ENCODE measurements at places on chromosomes 12 and 14.

DNA sequence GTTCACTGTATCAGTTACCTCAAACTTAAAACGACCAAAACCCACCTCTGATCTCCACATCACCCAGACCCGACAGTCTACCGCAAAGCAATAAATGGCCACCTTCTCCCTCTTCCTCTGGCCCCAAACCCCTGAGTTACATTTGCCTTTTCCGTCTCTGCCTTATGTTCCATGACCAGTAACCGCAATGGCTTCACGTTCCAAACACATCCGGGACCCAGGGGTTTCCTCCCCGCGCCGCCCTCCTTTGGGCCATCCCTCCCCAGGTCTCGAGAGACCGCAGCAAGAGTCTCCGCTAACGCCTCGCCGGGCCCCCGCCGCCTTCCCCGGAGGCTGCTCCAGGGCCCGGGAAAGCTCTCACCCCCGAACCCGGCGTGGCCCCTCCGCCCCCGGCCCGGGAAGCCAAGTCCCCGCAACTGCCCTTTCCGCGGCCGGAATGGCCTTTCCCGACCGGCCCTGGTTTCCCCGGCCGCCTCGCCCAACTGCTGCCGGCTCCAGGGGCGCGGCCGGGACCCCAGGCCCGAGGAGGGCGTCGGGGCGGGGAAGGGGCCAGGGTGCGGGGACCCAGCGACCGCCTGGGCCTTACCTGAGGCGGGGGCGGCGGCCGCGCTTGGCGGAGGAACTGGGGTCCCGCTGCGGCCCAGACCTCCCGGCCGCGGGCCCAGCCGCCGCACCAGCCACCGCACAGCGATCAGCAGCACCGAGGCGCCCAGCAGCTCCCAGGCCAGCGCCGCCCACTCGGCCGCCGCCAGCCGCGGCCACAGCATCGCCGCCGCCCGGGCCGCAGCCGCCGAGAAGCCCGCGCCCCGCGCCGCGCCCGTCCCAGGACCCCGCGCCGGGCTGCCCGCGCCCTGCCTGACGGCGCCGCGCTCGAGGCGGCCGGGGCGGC is at the start of gene ANKLE2:
Gene ANKLE2 (minus strand): TSS at position 801 of the 889 bp plus-strand sequence. CDS start 34 bp downstream, at position 767.
- DNase-seq, result peak; percentile 76

- no peak for DNase-seq
Observed at GRCh38 chr12:56330936-56331490, 2.8 kb downstream of the PAN2 start.

- DNase-seq, result no peak
Observed at GRCh38 chr12:110922652-110923051, 2.3 kb upstream of the MYL2 start.

DNA sequence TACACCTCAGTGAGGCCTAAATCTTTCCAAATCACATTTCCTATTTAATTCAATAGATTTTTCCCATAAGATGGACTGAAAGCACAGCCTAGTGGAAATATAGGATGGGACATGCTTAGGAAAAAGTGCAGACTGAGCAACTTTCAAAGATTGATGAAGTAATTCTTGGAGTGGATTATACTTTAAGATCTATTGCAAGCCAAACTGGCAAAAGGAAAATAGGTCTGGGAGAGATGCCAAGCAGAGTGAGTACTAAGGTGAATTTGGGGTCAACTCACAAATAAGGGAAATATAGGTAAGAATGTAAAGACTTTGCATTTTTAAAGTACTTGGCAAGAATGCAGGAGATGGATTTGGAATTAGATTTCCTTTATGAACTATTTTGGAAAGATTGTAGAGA is 170.2 kb upstream of the FOXG1 start:
- no peak for DNase-seq

DNA sequence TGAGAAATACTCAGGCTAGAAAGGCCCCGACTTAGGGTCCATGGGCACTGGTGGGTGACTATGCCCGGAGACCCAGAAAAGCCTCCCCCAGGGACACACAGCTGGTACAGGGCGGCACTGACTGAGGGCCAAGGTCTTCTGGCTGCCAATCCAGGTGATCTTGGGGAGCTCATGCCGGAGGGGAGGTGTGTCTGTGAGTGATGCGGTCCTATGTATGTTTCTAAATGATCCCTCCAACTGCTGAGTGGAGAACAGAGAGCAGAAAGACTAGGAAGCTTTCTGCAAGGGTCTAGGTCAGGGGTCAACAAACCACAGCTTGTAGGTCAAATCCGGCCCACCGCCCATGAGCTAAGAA is 391 bp downstream of the SERPINA4 start:
- DNase-seq, result no peak

DNA sequence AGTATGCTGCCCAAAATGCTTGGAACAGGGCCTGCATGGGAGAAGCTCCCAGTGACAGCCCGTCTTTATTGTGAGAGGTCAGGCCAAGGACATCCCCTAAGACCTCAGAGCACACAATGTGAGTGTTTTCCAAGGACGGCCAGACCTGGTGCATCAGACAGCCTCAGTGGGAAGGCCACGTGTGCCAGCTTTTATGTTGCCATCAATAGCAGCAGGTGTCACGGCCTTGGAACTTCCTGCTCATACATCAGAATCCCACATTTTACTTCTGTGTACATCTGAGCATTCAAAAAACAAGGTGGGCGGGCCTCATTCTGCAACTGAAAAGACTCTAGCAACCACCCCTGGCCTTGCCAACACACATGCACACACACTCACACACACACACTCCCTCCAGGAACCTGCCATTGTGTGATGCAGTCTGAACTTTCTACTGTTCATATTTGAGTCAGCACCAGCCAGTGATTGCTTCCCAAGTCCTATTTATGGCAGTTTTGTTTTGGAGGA is 753.1 kb upstream of the TBX3 start:
- no peak for DNase-seq

DNA sequence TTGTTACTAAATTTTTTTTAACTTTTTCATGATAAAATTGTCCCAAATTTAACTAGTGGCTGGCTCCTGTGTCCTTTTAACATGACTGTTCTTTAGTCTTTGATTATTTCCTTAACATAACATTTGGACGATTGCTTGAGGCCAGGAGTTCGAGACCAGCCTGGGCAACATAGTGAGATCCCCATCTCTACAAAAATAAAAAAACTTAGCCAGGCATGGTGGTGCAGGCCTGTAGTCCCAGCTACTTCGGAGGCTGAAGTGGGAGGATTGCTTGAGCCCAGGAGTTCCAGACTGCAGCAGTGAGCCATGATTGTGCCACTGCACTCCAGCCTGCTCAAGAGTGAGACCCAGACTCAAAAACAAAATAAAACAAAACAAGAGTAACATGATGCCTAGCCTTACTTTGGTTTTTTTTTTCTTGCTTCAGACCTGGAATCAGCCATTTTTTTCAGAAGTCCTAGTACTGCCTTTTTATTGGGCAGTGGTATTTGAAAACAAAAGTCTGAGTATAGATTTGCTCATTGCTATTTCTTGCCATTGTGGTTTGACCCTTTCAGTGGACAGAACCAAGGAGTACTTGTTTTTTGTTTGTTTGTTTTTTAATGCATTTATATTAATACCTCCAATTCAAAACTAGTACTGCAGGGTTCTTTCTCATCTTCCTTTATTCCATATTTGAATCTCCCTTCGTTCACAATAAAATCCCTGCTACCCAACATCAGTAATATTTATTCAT is 4.8 kb downstream of the TOGARAM1 start:
- no peak for DNase-seq

- peak; percentile 40 for DNase-seq
Observed at GRCh38 chr12:63882844-63883243, 38.3 kb downstream of the SRGAP1 start.

GRCh38 chr14:102918438-102918837 is 4.0 kb upstream of the AMN start:
- DNase-seq, result no peak

DNA sequence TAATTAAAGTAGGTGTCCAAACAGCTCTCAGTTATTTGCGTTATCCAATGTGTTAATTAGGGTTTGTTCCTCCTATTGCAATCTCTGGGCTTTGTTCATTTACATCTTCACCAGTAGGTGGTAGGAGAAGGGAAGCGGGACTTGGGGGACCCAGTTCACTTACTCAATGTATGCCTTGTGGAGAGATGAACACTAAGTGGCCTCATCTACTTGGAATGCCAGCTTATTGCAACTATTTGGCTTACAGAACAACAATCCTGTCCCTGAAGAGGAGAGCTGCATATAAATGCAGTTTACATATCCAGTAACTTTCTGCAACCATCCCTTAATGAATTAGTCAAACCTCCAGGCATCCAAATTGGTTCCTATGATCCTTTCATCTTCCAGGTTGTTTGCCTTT is 417.1 kb upstream of the CCDC196 start:
- DNase-seq, result no peak

DNA sequence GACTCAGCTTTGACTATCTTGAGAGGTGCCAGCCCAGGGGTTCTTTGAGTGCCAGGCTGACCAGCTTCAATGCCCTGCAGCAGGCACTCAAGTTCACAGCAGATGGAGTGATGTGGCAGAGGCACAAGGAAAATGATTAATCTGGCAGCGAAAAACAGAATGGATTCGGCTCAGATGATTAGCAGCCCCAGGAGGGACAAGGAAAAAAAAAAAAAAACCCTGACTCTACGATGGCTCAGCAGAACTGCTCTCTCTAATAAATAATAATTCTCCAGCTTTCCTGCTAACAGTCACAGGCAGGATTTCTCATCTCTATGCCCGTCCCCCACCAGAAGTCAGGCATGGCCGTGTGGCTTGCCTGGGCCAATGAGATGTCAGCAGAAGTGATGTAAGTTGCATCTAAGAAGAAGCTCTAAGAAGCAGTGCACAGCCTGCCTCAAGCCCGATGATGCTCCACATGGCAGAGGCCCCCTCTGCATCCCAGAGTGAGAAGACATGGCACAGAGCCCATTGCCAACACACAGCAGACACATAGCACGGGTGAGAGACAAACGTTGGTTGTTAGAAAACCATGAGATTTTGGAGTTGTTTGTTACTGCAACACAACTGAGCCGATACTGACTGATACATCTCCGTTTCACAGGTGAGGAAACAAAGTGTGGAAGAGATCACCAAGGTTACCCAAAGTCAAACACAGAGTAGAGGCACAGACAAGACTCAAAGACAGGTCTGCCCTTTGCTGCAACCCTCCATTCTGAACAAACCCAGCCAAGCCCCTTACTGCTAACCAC is 111.0 kb downstream of the SCARB1 start:
- DNase-seq, result no peak

DNA sequence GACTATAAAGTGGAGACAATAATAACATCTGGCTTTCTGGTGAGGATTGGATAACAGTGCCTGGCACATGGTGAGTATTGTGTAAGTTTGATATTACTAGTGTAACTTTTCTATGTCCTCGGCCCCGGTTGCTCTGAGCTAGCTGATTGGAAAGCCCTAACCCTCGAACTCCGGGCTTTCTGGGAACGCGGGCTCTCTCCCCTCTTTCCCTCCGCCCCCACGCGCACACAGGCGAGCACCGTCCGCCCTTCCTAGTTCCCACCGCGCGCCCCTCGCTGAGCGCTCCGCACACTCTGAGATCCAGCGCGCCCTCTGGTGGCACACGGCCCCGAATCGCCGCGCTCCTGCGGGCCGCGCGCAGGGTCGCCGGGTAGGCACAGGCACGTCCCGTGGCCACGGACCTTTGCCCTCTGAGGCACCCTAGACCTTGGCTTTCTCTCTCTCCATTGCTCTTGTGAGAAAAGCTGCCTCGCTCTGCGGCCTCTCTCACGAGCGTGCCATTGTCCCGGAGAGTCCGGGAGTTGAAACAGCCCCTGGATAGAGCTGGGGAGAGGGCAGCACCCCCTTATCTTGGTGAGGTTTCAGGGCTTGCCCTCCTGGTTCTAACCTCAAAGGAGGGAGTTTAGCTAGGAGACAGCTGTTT is 23.2 kb upstream of the ESRRB start:
- peak; percentile 80 for DNase-seq

- no peak for DNase-seq
Observed at GRCh38 chr12:130196827-130197226, 34.6 kb downstream of the FZD10 start.

- DNase-seq, result no peak
Observed at GRCh38 chr14:38999949-39000348, 103.1 kb downstream of the SEC23A start.

GRCh38 chr12:2963154-2963759 is 4.1 kb downstream of the TEAD4 start:
- DNase-seq, result no peak

DNA sequence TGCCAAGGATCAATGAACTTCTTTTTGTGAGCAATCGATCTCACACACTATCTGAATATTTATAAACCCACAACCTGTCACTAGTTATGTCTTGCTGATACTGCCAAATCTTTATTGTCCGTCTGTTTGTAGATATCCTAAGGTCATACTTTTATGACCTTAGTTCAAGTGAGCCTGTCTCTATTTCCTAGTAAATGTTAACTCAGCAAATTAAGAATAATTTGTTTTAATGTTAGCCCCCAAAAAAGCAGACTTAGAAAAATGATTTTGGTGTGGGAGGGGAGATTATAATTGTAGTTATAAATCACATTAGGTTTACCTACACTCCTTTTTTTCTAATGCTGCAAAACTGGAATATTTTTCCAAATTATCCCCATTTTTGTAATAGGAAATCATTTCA is 9.4 kb downstream of the STYK1 start:
- DNase-seq, result no peak

DNA sequence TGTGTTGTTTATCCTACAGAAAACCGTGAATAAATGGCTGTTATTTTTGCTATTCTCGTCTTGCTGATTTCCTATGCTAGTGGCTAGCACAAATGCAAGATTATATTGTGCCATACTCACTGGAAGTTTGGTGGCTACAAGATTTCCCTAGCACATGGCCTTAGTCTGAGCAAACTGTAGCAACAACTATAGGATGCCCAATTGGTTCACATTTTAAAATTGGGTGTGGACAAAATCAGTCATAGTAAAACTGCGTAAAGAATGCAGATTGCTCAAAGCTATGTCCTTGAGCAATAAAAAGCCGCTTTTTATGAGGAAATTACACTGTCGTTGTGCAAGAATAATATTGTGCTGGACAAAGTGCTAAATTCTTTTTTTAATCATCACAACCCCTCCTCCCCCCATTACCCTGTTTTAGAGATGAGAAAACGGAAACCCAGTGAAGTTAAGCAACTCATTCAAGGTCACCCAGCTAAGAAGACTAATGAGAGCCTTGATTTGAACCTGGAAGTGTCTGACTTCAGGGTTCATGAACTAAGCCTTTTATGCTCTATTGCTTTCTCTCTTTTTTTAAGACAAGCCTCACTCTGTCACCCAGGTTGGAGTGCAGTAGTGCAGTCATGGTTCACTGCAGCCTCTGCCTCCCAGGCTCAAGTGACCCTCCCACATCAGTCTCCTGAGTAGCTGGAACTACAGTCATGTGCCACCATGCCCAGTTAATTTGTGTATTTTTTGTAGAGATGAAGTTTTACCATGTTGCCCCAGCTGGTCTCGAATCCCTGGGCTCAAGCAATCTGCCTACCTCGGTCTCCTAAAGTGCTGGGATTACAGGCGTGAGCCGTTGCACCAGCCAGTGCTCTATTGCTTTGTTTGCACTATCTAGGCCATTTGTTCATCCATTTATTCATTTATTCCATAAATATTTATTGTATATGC is 73.6 kb downstream of the SRGAP1 start:
- DNase-seq, result no peak
